ENCODE measurements at places on chromosomes 2 and 18. TPM values are rescaled to one million over a fixed set of nuclear protein-coding genes. Genes with fewer than 3 reads are reported as not detected.

The LIMS4 gene
- 3.6 TPM for total RNA-seq

The GRP gene
- not detected for total RNA-seq

The ELOA2 gene
- not detected for total RNA-seq

The CFAP53 gene
- 0.83 TPM for total RNA-seq

The CIB4 gene
- not detected for total RNA-seq

The MCM6 gene
- total RNA-seq = 11.9 TPM

The CXCR2 gene
- total RNA-seq = not detected

The SCYGR4 gene
- total RNA-seq = not detected

The SP140L gene
- 9.6 TPM for total RNA-seq

The MYOM1 gene
- total RNA-seq = 0.15 TPM

The TLX2 gene
- 0.58 TPM for total RNA-seq

The LINC00305 gene
- not detected for total RNA-seq

The SMARCAL1 gene
- 28.8 TPM for total RNA-seq

The ASB18 gene
- total RNA-seq = not detected

The TRIM54 gene
- not detected for total RNA-seq

The PRSS56 gene
- not detected for total RNA-seq

The PTPRN gene
- total RNA-seq = 3.6 TPM

The RPRM gene
- total RNA-seq = 0.15 TPM

The MDH1B gene
- total RNA-seq = 0.99 TPM

The PROC gene
- total RNA-seq = not detected

The CNDP1 gene
- total RNA-seq = not detected

The SLC30A3 gene
- total RNA-seq = 0.15 TPM

The SLC14A1 gene
- total RNA-seq = 81.0 TPM

The NT5DC4 gene
- not detected for total RNA-seq

The APCDD1 gene
- 4.5 TPM for total RNA-seq

The REG1B gene
- total RNA-seq = not detected

The IHH gene
- total RNA-seq = under 0.01 TPM

The RAB6D gene
- total RNA-seq = not detected

The MFSD6 gene
- total RNA-seq = 25.6 TPM

The UGT1A10 gene
- total RNA-seq = not detected

The TBR1 gene
- not detected for total RNA-seq

The BOLL gene
- not detected for total RNA-seq

The G6PC2 gene
- total RNA-seq = not detected

The FIGN gene
- 1.2 TPM for total RNA-seq

The AFF3 gene
- total RNA-seq = 0.66 TPM

The RGPD8 gene
- total RNA-seq = 12.4 TPM

The ADNP2 gene
- total RNA-seq = 22.4 TPM

The TGOLN2 gene
- 133 TPM for total RNA-seq

The DQX1 gene
- under 0.01 TPM for total RNA-seq

The MEP1B gene
- 0.17 TPM for total RNA-seq

The PXDN gene
- 144 TPM for total RNA-seq

Data from smooth muscle cell of trachea (primary cell).